ENCODE measurements at places on chromosomes 2 and 18.
A peak's percentile ranks its signal among the peaks of the same experiment; 100 is the strongest.

DNA sequence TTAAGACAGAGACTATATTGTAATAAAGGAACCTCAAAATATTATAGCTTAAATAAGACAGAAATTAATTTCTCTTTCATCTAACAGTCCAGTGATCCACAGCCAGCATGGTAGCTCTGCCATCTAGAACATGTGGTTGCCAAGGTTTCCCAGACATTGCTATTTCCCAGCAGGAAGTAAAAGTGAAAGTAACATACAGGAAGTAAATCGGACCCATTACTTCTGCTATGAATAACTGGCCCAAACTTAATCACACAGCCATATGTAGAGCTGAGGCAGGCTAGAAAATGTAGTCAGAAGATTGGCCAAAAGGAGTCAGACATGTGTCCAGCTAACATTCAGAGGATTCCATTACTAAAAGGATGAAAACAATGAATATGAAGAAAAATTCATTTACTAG is 71.0 kb downstream of the NOL4 start:
- DNase-seq = peak; percentile 1

- DNase-seq = peak; percentile 59
Measured at GRCh38 chr2:177143444-177143843, 69.2 kb upstream of the HNRNPA3 start.

DNA sequence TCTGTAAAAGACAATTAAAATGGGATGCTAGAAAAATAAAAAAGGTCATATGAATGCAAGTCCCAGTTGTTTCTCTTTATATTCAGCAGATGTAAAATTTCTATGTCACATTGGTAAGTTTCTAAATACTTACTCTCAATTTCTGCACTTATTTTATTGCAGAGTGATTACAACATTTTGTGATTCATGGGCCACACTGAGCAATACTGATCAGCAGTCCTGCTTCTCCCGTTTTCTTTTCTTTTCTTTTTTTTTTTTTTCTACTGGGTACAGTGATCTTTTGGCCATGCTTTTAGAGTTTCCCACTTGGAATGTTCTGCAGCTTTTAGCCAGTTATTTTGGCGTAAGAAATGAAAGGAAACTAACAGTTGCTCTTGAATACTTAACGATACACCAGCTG is 38.8 kb downstream of the LIMS1 start:
- peak; percentile 44 for DNase-seq

GRCh38 chr2:46383784-46384456 is 86.7 kb downstream of the EPAS1 start:
- DNase-seq = no peak

GRCh38 chr2:189276277-189276676 is 96.7 kb upstream of the COL5A2 start:
- peak; percentile 27 for DNase-seq

DNA sequence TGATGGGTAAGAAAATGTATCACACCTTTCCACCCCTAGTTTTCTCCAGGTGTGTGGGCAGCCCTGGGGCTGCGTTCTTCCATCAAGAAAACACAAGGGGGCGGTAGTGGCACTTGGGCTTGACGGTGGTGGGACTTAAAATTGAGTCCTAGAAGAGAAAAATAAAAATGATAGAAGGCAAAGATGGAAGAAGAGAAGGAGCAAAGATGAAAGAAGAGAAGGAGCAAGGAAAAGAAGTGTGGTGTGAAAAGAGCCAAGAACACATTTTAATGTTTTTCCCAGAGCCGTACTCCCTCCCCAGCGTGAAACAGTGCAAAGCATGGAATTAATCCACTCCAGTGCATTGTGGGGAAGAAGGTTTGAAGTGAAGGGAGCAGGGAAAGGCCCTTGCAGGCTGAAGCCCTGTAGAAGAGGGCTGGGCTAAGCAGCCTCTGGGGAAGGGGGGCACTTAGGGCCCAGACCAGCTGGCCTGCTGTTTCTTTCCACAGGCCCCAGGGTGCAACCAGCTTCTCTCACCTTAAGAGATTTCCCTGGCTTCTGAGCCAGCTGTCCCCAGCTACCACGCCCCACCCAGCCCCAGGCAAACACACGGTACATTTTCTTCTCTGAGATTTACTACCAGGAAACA is 256.8 kb downstream of the RNF152 start:
- peak; percentile 74 for DNase-seq

DNA sequence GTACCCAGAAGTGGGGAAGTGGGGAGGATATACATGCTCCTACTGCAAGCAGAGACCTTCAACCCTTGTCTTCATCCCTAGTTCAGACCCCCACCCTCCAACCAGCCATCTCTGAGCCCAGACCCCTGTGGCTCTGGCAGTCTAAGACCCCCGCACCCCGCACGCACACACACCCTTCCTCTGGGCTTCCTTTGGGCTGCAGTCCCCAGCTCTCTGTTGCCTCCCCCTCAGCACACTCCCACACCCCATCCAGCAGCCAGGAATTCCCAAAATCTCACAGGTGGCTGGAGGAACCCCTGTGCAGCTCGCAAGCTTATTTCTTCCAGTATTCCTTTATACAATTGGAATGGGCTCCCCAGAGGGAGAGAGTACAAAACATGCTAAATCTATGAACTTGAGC is 13.9 kb upstream of the GYPC start:
- no peak for DNase-seq

DNA sequence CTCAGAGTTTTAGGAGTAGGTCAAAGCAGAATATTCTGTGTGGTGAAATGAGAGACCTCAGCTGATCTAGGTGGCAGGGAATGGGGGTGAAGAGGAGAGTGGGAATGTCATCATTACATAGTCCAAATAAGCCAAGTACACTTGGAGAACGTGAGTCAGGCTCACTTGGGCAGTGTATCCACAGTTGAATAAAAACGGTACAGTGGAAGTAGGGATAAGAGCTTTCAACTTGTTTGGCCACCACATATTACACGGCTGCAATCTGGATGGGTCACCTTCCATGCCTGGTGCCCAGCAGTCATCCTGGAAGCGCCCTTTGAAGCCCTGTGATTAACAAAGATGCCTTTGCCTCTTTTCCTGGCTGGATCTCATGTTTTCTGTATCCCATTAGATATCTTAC is 28.6 kb downstream of the MIB1 start:
- peak; percentile 34 for DNase-seq

DNA sequence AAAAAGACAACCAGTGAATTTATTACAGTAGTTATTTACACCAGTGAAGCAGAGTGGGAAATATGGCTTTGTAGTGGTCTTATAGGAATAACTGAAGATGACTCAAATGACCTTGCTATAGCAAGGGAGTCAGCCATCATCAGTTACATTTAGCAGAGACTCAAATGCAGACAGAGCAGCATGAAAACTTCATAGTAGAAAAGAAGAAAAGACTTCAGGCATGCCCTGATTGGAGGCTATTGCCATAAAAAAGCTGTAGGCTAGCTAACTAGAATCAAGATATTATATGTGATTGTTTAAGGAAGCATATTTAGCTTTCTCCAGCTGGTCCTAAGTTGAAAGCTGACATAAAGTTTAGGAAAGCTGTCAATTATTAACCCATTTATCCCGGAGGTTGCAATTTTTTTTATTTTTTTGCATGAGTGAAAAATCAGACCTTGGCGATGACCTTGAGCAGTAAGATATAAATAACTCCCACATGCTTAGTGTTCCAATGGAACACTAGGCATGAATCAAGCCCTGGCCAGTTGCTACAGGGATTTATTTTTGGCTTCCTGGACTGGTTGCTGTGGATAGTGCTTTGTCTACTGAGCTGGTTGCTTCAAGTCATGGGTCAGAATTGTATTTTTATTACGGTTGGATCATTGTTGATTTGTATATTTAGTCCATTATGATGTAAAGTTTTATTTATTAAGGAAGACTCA is 675.6 kb upstream of the VRK2 start:
- no peak for DNase-seq

GRCh38 chr2:167607211-167607610 is 640.2 kb downstream of the STK39 start:
- DNase-seq = peak; percentile 12

DNA sequence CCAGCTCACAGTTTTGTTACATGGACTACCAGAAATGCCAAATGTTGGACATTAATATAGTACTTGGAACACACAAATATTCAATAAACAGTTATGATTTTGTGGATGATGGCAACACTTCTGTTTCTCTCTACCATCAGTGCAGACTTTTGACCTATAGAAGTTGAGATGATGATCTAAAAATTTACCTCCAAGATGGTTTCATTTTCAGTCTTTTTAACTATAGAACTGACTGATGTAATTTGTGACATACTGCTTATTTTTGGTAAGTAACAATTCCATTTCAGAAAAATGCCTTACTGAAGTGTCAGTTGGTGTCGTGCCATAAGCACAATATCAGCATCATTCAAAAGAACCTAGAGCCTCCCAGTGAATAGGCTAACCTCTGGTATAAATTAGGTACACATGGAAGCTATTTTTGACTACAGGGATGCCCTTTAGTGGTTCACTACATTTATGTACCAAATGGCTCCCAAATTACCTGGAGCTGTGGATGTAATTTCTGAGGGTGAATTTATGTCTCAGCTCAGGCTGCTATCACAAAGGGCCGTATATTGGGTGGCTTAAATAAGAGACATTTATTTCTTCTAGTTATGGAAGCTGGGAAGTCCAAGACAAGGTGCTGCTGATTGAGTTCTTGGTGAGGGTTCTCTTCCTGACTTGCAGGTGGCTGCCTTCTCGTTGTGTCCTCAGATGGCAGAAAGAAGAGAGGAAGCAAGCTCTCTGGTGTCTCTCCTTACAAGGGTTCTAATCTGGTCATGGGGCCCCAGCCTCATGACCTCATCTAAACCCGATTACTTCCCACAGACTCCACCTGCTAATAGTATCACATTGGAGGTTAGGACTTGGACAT is 66.5 kb downstream of the ALPK2 start:
- no peak for DNase-seq

DNA sequence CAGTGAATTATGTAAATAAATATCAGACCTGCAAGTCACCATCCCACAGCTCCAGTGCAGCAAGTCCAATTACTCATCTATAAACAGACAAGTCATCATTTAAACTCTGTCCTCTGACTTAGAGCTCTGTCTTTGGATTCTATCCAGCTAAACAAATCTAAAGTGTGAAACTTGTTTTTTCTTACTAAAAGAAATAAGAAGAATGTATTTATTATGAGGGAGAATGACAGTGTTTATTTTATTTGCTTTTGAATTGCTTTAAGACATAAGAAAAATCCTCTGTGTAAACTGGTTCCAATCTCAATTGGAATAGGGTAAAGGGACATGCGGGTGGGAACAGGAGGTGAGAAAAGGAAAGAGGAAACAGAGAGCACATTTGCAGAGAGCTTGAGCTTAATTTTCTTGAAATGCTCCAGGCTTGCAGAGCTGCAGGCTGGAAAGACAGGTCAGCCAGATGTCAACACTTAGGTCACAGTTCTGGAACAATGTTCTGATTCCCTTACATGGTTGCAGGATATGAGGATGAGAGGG is 355.8 kb downstream of the MEIS1 start:
- DNase-seq = no peak

DNA sequence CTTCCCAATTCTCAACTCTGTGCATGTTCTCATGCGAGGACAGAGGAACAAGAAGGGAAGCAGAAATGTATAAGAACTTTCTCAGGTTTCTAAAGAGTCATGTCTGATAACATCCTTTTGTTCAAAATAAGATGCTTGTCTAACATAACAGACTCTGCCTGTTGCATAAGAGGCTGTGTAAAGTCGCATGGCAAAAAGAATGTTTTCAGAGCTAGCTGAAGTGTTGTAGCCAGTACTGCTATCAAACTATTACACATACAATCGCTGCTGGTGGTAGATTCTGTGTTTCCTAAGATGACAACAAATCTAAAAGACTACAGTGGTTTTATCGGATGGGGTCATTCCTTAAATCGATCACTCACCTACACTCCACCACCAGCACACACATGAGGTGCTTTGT is 487.5 kb downstream of the IRS1 start:
- no peak for DNase-seq

GRCh38 chr2:218927422-218927821 is 32.0 kb upstream of the CDK5R2 start:
- no peak for DNase-seq

- DNase-seq = no peak
Measured at GRCh38 chr18:37511721-37512298, 53.8 kb downstream of the CELF4 start.
